Natural killer cell (primary cell): ENCODE measurements at places on chromosomes 13 and 19.

DNA sequence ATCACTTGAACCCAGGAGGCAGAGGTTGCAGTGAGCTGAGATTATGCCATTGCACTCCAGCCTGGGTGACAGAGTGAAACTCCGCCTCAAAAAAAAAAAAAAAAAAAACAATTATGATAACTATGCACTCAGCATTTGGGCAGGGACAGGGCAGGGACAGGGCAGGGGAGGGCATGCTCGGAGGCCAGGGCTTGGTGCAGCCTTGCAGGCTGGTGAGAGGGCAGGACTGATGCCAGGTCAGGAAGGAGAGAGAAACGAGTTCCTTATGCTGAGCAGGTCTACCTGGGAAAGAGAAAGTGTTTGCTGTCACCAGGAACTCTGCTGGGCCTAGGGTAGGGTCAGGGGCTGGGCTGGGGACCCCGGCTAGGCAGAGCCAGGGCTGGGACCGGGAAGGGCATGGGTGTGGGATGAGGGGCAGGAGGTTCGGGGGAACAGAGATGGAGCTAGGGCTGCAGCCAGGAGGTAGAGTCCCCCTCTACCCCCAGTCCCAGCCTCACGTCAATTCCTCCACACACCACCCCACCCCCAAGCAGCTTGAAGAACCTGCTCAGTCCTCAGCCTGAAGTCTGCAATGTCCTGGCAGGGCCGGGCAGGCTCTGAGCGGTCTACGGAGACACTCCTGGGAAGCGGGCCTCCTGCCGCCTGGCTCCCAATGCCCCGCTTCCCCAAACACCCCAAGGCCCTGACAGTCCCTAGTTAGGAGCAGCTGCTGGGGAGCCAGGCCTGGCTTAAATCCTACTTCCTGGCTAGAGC, 2.8 kb downstream of the FXYD3 start:
- DNase-seq = no peak

- DNase-seq = no peak
Measured at GRCh38 chr13:109150696-109151095, 521.3 kb downstream of the MYO16 start.

GRCh38 chr13:59441596-59442280, 722.0 kb downstream of the DIAPH3 start:
- no peak for DNase-seq

GRCh38 chr19:28523619-28524018, 689.3 kb downstream of the UQCRFS1 start:
- no peak for DNase-seq

DNA sequence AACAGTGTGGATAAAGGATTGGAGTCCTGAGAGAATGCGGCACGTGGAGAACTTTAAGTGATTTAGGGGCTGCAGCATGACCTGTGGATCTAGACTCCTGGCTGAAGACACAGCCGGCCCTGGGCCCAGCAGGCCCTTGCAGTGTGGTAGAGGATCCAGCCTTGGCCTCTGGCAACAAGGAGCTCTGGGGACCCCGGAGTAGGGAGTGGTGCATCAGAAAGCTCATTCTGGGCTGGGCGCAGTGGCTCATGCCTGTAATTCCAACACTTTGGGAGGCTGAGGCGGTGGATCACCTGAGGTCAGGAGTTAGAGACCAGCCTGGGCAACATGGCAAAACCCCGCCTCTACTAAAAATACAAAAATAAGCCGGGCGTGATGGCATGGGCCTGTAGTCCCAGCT, 76.0 kb downstream of the CHST8 start:
- no peak for DNase-seq

- no peak for DNase-seq
Measured at GRCh38 chr19:51006406-51006805, 5.0 kb upstream of the KLK8 start.

- DNase-seq = no peak
Measured at GRCh38 chr13:90675129-90675528, 672.4 kb upstream of the MIR17HG start.

DNA sequence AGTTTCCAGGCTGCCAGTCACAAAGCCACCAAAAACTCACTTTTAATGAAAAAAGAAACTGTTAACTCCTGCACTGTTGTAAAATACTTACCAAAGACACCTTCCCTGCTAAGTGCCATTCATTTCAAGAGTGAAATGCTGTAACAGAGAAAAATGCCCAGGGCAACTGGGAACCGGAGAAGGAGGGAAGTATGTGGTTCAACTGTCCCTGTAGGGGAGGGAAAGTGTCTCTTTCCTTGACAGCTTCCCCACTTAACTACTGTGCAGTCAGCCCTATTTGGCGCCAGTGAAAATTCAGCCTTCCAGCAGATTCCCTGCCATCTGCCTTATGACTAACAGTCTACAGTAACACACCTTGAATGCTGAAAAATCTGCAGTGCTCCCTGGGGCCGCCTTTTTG, 789.0 kb downstream of the DIAPH3 start:
- no peak for DNase-seq

DNA sequence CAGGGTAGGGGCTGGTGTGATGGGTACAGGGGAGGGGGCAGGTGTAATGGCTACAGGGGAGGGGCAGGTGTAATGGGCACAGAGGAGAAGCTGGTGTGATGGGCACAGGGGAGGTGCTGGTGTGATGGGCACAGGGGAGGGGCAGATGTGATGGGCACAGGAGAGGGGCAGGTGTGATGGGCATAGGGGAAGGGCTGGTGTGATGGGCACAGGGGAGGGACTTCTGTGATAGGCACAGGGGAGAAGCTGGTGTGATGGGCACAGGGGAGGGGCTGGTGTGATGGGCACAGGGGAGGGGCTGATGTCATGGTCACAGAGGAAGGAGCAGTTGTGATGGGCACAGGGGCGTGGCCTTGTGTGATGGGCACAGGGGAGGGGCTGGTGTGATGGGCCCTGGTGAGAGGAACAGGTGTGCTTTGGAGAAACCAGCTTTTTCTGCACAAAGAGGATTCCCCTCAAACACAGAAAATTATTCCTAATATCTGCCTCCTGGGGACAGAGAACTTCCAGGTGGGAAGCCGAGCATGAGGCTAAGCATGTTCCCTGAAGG, 38.6 kb upstream of the POP4 start:
- DNase-seq = no peak

- DNase-seq = no peak
Measured at GRCh38 chr13:53788286-53788685, 759.7 kb downstream of the OLFM4 start.

DNA sequence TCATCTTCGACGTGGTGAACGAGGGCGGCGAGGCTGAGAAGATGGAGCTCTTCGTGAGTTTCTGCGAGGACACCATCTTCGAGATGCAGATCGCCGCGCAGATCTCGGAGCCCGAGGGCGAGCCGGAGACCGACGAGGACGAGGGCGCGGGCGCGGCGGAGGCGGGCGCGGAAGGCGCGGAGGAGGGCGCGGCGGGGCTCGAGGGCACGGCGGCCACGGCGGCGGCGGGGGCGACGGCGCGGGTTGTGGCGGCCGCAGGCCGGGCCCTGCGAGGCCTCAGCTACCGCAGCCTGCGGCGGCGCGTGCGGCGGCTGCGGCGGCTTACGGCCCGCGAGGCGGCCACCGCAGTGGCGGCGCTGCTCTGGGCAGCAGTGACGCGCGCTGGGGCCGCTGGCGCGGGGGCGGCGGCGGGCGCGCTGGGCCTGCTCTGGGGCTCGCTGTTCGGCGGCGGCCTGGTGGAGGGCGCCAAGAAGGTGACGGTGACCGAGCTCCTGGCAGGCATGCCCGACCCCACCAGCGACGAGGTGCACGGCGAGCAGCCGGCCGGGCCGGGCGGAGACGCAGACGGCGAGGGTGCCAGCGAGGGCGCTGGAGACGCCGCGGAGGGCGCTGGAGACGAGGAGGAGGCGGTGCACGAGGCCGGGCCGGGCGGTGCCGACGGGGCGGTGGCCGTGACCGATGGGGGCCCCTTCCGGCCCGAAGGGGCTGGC, 52.6 kb downstream of the MAP4K1 start:
- peak; percentile 44 for DNase-seq

- no peak for DNase-seq
Measured at GRCh38 chr19:10422846-10423245, 2.5 kb downstream of the PDE4A start.

DNA sequence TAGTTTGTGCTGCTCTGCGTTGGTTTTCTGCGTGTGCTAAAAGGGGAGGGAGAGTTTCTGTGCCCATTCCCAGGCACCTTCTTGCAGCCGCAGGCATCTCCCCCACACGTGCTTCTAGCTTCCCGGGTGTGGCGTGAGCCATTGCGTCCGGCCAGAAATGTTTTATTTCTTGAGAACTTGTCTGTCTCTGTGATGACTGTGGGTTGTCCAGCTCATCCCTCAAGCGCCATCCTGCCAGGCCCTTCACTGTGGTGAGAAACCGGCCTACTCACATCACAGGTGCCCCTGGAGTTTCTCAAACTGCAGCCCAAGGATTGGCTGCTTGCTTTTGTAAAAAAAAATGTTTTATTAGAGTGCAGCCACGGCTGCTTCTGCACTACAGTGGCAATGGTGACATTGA, 24.2 kb downstream of the EPN1 start:
- DNase-seq = no peak

- DNase-seq = no peak
Measured at GRCh38 chr13:92488249-92488852, 738.3 kb upstream of the GPC6 start.

DNA sequence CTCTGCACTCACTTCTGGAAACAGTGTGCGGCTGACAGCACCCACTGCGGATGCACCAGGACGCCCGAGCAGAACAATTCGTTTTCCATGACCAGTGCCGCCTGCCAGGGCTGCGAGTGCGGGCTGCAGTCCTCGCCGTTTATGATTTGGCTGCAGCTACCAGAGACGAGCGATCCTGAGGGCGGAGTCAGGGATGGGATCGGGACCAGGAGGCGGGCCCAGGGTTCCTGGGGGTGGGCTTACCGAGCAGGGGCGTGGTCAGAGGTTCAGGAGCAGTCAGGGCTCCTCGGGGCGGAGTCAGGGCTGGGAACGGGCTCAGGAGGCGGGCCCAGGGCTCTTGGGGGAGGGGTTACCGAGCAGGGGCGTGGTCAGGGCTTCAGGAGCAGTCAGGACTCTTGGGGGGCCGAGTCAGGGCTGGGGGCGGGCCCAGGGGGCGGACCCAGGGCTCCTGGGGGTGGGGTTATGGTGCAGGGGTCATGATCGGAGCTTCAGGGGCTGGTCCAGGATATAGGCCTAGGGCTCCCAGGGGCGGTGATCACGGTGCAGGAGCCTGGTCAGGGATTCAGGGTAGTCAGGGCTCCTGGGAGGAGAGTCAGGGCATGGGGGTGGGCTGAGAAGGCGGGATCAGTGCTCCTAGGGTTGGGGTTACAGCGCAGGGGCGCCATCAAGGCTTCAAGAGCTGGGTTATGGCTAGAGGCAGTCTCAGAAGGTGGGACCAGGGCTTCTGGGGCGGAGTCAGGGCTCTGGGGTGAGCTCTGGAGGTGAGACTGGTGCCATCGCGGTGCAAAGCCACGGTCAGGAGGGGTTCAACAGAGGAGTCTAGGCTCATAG, 1.7 kb downstream of the KLK4 start:
- no peak for DNase-seq

- no peak for DNase-seq
Measured at GRCh38 chr13:78100486-78100885, 181.9 kb upstream of the EDNRB start.

DNA sequence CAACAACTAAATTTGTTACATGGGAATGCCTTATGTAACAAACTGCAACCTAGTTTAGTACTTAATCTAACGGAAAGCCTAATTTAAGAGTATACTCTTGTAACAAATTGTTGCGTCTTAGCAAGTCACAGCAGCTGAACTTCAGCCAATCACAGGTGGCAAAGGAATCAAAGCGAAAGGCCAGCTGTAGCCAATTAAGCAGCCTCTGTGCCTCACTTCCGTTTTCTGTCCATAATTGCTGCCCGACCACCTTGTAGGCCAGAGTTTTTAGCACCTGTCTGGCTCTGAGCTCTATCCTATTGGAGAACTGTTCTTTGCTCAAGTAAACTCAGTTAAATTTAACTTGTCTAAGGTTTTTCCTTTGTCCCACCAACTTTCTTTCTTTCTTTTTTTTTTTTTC, 18.1 kb upstream of the HSPH1 start:
- DNase-seq = no peak

GRCh38 chr13:47226516-47226915, 329.7 kb upstream of the HTR2A start:
- no peak for DNase-seq

- DNase-seq = no peak
Measured at GRCh38 chr13:111519490-111520170, 199.2 kb downstream of the TEX29 start.

DNA sequence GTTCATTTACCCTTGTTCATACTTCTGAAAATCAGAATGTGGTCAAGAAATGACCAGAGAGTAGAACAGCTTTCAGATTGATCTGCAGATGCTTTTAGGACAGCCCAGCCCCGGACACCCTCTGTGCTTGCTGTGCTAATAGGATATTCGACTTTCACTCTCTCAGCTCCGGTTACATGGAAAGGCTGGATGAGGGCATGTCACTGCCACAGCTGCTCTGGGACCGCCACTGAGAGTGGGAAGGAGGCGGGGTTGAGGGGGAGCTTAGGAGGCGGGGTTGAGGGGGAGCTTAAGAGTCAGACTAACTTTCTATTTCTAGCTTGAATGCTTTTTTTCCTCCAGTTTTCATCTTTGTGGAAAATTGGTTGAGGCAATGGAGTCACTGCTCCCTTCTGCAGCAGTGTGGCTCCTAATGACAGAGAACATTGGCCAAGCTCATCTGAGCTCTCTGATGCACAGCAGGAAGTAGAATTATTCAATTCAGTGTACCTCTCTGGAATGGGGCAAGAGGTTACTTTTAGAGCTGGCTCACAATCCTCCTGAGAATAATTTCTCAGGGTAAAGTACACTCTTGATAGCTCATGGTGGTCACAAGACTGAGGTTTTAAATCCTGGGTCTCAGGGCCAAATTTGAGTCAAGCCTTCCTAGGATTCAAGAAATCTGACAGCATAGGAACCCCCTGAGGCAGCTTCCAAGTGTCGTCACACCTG, 74.6 kb upstream of the NPAS1 start:
- no peak for DNase-seq

DNA sequence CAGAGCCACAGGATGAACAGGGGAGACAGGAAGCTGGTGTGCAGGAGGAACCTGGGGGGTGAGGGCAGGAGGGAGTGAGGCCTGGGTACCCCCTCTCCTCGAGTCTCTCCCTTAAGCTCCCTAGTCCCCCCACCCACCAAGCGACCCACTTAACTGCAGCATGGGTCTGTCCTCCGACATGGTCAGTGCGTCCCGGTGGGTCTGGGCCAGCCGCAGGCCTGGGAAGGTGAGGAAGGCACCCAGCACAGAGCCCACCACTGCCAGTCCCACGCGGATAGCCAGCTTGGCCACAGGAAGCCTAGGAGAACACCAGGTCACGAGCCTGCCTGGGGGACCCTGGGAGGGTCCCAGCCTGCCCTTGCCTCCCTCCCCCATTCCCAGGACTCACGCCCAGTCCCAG, 16.9 kb downstream of the TMEM161A start:
- no peak for DNase-seq
